ENCODE measurements at places on chromosomes 7 and 10.

DNA sequence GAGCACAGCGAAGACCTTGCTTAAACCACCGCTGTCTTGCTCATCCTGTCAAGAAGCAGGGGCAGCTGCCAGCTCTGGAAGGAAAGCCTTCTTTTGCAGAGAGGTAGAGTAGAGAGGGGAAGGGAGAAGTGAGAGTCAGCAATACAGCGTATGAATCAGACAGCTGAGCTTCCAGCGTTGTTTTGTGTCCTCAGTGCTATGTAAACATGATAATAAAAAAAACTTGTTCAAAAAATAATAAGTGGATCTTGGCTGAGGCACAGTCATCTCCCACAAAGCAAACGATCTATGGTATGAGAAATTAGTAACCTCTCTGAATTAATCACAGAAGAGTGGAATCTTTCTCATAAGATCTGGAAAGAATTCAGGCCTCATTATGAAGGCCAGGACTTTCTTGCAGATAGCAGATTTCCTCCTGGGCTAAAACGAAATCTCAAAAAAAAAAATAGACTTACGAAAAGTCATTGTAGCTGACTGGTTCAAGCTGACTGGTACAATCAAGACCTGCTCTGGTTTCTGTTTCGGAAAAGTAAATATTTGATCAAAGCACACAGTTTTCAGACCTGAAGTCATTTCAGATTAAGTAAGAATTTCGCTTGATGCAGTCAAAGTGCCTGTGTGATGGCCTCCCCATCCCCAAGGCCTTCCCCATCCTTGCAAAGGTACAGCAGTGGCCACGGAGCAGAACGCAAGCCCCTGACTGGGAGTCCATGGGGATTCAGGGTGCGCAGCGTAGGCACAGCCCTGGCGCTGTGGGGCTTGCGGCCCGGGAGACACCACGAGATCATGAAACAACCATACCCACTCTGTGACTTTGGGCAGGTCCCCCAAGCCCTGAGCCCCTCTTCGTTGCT lies 29.4 kb downstream of the CHST15 start:
- no peak for DNase-seq

DNA sequence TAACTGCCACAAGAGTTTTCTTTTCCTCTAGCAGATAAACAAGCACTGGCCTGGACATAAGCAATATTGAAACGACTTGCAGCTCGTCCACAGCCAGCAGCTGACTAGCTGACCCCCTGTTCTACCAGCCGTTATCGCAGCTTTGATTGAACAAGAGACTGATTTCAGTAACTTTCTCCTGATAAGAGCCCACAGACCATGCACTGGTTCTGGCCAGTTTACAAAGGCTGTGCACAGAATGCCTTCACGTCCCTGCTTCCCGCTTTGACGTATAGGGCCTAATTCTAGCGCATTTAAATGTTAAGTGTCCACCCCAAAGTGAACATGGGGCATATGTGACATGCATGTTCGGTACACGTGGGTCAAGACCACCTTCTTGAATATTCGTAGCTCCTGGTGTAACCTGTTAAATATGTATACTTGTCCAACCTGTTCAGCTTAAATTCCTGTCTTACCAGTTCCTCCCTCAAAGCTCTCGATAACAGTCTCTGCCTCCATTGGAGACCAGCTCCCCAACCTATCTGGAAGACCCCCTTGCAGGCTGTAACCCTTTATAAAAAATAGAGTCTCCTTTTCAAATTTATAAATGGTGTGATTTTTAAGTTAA lies 69.2 kb downstream of the LYZL1 start:
- DNase-seq: no peak

GRCh38 chr10:23870651-23871610 lies 338.0 kb upstream of the KIAA1217 start:
- DNase-seq: peak; percentile 10

GRCh38 chr10:1003884-1004670 lies 15.8 kb downstream of the GTPBP4 start:
- DNase-seq: no peak

DNA sequence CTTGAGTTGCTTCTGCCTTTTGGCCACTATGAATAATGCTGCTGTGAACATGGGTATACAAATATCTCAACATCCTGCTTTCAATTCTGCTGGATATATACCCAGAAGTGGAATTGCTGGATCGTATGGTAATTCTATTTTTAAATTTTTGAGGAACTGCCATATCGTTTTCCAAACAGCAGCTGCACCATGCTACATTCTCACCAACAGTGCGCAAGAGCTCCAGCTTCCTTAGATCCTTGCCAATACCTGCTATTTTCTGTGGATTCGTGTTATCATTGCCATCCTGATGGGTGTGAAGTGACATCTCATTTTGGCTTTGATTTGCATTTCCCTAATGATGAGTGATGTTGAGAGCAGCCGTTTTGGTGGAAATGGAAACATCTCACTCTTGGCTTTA lies 26.7 kb downstream of the FRMD4A start:
- no peak for DNase-seq

DNA sequence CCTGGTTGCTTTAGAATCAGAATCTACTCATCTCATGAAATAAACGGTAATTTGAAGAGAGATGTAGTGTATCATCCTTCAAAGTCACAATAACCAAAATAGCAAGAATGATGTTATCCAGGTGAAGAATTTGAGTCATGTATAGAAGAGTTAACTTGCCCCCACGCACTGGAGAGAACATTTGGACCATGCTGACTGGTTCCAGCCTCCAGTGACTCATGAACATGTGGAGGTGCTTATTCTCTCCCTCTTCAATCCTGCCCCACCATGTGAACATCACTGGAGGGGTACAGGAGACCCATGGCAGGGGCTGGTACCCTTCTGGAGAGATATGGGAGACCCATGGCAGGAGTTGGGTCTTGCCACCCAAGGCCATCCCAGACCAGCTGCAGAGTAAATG lies 427.8 kb downstream of the CALN1 start:
- DNase-seq: no peak
